CD4-positive, alpha-beta T cell treated with Interleukin-17A for 4 hours (primary cell): ENCODE measurements at places on chromosomes 2 and 18.
A peak's percentile ranks its signal among the peaks of the same experiment; 100 is the strongest.

DNA sequence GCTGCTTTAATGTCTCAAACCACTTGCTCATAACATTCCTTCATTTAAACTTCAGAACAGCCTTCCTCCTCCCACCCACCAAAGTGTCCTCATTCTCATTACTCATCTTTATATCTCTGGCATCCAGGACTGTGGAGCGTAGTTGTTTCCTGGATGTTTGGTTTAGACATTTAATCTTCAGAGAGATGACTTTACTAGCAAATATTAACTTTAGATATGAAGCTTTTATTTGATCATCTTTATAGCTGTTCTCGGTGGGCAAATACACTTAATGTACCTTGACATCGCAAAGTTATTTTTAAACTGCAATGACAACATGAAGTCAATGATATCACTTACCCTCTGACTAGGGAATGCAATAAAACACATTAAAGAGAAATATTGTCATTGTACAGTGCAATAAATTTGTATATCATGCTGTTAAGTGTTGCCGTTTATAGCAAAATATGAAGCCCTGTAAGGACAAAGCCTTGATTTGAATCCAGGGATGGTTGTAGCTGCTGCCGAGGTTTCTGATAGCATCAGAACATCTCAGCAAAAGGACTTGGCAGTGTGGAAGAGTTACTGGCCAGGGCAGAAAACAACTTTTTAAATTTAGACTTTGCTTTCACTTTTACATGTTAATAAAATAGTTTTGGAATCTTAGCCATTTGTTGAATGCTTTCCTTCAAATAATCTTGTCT, 4.6 kb upstream of the LAMA3 start:
- no peak for DNase-seq

- peak; percentile 36 for DNase-seq
These were observed at the start of gene CASP10 for GRCh38 chr2:201182650-201183364. Gene CASP10, plus strand, starts transcription at chr2:201183141. Its CDS starts 2,637 bp downstream, at chr2:201185778.

GRCh38 chr2:17793296-17793695, 23.0 kb upstream of the MSGN1 start:
- DNase-seq, result no peak

GRCh38 chr2:180677930-180678624, 302.3 kb upstream of the UBE2E3 start:
- DNase-seq, result no peak

DNA sequence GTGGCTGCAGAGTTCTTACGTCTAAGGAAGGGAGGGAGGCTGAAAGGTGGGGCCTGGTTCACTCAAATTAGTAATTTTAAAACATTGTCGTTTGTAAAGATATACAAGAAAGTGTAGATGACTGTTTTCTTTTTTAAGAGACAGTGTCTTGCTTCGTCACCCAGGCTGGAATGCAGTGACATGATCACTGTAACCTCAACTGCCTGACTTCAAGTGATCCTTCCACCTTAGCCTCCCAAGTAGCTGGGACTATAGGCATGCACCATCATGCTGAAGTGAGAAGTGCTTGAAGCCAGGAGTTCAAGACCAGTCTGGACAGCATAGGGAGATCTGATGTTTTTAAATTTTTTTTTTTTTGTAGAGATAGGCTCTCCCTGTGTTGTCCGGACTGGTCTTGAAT, 52.9 kb downstream of the HNRNPLL start:
- no peak for DNase-seq

DNA sequence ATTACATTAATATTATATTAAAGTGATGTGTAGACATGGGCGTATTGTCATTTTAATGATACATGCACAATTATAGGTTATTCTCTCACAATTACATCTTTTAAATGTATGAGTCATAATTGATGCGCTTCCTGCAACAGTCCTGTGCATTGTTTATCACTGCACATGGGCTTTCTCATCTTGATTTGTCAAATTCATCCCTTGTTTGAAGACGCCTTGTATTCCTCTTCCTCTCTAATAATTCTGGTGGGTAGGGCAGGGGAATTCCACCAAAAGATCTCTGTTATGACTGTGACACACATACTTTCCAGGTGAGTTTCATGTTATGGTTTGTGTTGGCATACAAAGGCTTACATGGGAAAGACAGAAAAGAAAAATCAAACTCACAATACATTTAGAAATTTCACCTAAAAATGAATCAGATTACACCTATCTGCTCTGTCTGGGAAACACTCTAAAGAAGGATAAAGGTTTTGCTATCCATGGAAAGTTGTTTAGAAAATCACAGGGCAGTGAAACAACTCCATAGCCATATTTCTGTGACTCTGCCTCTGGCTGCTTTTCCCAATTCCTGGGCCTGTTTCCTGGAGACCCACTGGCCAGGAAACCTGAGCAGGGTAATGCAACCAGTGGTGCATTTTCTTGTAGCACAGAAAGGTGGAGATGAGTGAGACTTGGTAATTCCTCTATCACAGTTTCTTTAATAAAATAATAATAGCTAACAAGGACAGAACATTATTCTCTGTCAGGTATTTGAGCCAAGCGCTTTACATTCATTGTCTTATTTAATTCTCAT, 13.2 kb downstream of the SLC9A2 start:
- no peak for DNase-seq

GRCh38 chr2:102672107-102672776, 52.9 kb downstream of the SLC9A2 start:
- no peak for DNase-seq

DNA sequence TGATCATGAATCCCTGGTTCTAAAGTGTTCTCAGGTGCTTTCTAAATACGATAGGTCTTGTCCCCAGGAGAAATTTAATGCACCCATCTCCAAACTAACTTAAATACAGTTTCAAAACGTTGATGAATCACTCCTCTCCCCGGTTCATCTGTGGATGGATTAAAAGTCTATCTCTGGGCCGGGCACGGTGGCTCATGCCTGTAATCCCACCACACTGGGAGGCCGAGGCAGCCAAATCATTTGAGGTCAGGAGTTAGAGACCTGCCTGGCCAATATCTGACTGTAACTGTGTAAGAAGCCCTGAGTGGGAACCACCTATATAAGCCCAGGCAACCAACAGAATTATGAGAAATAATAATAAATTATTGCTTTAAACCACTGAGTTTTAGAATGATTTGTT, 78.7 kb downstream of the LONRF2 start:
- DNase-seq, result no peak

- no peak for DNase-seq
These were observed 24.0 kb upstream of the ZNF516 start for GRCh38 chr18:76518860-76519538.

- DNase-seq, result no peak
These were observed 37.5 kb upstream of the STK17B start for GRCh38 chr2:196208915-196209314.

DNA sequence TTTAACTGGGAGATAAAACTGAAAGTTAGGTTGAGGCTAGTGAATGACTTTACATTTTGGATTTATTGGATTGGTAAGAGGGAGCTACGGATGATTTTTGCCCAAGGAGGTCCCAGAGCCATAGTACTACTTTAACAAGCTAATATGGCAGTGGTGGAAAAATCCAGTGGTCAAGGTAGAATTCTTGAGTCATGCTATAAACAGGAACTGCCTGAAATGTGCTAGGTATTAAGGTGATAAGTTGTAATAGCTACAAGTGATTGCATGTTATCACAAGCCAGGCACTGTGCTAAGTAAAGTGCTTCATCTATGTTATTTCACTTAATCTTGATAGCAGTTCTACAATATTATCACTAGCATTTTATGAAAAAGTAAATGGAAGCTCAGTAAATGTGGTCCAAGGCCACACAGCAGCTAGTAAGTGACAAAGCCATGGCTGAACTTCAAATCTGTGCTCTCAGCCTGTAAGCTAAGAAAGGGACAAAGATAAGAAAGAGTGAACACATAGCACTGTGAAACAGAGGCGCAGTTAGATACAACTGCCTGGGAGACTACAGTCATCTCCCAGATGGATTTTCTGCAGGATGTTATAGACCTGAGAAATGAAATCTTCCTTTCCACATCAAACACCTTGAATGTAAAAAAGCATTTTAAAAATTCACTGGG, 469.6 kb downstream of the TGIF1 start:
- DNase-seq, result no peak

- DNase-seq, result no peak
These were observed 998.8 kb upstream of the PIK3C3 start for GRCh38 chr18:40956213-40956612.

DNA sequence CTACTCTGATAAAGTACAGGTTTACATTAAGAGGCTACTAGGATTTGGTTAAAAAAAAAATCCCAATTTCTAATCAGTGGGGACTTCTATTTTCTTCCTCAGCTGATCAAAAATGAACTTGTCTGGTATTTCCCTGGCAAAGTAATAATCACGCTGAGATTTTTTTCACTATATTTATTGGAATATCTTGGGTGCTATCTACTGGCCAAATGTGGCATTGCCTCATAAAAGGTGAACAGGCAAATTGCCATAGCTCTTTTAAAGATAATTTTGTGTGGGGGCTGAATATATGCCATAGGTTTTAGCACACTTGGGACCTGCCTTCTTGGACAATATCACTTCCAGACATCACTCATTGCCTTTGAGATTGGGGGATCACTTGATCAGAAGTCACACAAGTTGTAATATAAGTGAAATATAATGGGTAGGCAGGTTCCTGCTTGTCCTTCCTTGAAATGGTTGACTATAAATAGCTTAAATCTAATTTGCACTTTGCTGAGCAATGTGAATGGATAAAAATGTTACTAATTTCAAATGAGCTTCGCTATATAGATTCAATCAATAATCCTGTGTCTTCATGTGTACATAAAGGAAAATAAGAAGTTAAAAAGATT, 7.0 kb upstream of the NXPH2 start:
- DNase-seq, result no peak

DNA sequence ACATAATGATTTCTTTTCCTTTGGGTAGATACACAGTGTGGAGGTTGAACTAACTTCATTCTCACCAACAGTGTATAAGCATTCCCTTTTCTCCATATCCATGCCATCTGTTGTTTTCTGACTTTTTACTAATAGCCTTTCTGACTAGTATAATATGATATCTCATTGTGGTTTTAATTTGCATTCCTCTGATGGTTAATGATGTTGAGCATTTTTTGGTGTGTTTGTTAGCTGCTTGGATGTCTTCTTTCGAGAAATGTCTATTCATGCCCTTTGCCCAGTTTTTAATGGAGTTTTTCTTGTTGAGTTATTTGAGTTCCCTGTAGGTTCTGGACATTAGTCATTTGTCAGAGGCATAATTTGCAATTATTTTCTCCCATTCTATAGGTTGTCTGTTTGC, 59.8 kb downstream of the MARCHF4 start:
- DNase-seq, result no peak

GRCh38 chr2:198135481-198135934, 331.1 kb downstream of the PLCL1 start:
- no peak for DNase-seq
